Osteoblast (primary cell): ENCODE measurements at places on chromosomes 12 and 14. TPM values are rescaled to one million over a fixed set of nuclear protein-coding genes. Genes with fewer than 3 reads are reported as not detected.

The RD3L gene
- total RNA-seq: not detected in 2 replicates

The DAO gene
- total RNA-seq: not detected in 2 replicates

The TAS2R10 gene
- total RNA-seq: 1.1 and 1.8 TPM in 2 replicates

The TEAD4 gene
- 15.2 and 16.2 TPM in 2 replicates for total RNA-seq

The GNB3 gene
- total RNA-seq: 1.4 and 2.7 TPM in 2 replicates

The PCNX1 gene
- 51.0 and 72.5 TPM in 2 replicates for total RNA-seq
